ENCODE measurements at places on chromosomes 1 and 21.

DNA sequence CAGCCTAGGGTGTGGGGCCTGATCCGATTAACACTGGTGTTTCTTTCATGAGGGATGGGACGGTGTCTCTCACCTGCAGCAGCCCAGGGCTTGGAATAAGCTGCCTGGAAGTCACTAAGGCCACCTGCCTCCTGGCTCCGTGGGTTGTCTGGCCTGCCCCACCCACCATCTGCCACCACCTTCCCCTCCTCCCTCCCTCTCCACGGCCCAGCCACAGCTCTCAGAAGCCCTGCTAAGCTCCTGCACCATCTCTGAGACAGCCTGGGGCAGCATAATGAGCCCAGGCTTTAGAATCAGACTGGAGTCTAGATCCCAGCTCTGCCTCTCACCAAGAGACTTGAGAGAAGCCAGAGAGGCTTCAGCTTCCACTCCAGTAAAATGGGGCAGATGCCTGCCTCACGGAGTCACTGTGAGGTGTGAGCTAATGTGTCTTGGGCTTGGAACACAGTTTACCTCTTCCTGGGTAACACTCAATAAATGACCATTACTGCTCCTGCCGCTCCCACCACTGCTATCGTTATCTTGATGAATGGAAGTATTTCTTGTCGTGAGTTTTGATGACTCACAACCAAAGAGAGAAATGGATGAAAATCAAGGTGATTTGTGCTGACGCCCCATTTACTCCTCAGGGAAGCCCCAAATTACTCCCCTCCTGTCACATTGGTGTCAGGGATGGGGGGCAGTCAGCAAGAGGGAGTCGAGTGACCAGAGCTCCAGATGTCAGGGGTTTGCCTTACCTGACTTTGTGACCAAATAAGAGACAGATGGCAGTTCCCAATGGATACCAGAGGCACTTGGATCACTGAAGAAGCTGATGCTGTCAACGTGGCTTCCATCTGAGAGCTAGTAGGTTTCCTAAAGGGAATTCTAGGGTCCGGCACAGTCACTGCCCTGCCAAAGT, 23.5 kb upstream of the C1QA start:
- DNase-seq = no peak

GRCh38 chr1:84163123-84163931, 19.3 kb downstream of the PRKACB start:
- no peak for DNase-seq

GRCh38 chr1:10433790-10434189, 3.6 kb downstream of the CENPS start:
- DNase-seq = no peak

- DNase-seq = no peak
These were observed 366.3 kb upstream of the ESRRG start for GRCh38 chr1:217089361-217090014.

DNA sequence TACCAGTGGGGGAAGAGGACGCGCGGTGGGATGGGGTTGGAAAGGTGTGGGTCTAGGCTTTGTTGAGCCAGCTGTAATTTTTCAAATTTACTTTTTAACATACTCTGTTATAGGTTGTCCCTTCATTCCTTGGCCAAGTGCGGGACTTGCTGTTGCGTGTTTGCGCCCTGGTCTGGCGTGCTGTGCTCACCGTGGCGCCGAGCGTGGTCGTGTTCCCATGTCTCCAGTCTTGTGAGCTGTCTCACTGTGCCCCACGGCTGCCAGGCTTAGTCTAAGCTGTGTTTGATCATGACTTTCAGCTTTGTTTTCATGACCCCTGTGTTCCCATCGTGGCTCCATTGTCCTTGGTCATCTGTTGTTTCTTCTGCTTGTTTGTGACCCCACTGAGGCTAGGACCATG, 26.0 kb downstream of the TRAPPC10 start:
- no peak for DNase-seq

GRCh38 chr1:51301844-51302162, 28.6 kb downstream of the TTC39A start:
- no peak for DNase-seq

DNA sequence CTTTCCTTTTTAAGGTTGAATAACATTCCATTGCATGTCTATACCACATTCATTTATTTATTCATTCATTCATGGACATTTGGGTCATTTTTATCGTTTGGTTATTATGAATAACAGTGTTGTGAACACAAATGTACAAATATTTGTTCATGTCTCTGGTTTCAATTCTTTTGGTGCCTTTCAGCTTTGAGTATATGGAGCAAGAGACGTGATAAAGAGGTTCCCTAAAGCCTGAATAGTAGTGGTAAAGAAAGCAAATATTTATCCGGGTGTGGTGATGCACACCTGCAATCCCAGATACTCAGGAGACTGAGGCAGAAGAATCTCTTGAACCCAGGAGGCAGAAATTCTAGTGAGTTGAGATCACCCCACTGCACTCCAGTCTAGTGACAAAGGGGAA, 5.3 kb upstream of the RLF start:
- no peak for DNase-seq

Measured in stimulated activated CD8-positive, alpha-beta memory T cell treated with anti-CD3 and anti-CD28 coated beads, Interleukin-4, amount 100 ng/mL, for 1 hour (primary cell).